NCI-H1436 (cell line): ENCODE measurements at places on chromosomes 12 and 14.

GRCh38 chr14:104206281-104206904, 68.0 kb downstream of the KIF26A start:
- DNase-seq, result no peak

DNA sequence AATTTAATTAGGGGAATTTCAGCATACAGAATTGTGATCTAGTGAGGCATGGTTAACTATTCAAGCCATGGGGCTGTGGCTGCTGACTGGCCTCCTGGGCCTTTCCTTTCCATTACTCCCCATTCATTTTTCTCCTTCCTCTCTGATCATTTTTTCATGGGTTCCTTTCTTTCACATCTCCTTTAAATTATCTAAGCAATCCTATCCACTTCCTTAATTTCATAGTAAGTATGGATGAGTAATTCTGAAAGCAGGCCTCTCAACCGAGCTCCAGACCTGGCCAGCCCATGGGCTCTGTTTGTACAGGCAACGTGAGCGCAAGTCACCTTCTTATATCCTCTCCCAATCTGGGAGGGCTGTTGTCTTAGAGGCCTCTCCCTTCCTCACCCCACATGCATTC, 13.4 kb downstream of the CKAP4 start:
- no peak for DNase-seq

DNA sequence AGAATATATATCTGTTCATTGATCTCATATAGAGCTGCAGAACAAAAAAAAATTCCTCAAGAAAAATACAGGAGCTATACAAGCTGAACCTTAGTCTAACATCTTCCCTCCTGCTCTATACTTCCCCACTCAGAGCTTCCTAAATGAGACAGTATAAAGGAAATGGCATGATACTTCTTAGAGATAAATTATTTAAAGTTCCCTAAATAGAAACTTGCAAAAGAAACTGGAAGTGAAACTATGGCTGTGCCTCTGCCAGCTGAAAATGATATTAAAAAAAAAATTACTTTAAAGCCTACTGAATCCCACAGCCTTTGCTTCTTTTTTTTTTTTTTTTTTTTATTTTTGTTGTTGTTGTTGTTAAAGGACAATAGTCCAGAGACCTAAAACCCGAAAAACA, 11.6 kb upstream of the NEK9 start:
- no peak for DNase-seq

DNA sequence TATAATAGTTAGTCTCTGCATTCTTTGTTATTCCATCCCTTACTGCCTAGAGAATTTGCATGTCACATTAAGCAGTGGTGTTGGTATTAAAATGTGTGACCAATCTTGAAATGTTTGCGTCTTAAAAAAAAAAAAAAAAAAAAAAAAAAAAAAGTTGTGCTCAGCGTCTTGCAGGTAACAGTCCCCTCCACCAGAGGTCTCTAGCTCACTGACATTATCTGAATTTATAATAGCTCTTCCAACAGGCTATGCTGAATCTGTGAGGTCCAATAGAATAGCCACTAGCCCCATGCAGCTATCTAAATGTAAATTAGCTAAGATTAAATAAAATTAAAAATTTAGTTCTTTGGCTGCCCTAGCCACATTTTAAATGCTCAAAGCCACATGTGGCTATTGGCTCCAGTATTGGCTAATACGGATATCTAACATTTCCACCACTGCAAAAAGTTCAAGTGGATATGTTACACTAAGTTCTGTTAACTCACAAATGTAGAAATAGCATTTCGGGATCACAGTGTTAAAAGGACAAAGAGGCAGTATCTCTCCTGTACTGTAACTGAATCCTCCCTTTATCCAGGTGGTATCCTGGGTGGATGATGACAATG, 28.7 kb downstream of the NKX2-8 start:
- DNase-seq, result peak; percentile 65

DNA sequence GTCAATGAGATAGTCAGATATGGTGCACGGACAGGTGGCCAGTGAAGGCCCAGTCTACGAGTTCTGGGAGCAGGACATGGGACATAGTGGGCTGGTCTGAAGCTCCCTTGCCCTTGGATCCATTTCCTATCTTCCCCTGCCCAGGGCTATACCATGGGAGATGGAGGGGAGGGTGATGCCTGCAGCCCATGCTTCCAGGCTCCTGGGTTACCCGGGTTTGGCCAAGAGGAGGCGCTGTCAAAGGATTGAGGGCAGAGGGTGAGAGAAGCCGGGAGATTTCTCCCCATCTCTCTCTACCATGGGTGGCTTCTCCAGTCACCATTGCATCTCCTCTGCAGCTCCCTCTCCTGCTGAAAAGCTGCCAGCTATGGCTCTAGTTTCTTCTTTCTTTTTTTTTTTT, 52.8 kb upstream of the LHX5 start:
- no peak for DNase-seq

- DNase-seq, result no peak
These were observed 2.3 kb downstream of the CCND2 start for GRCh38 chr12:4275870-4276301.

DNA sequence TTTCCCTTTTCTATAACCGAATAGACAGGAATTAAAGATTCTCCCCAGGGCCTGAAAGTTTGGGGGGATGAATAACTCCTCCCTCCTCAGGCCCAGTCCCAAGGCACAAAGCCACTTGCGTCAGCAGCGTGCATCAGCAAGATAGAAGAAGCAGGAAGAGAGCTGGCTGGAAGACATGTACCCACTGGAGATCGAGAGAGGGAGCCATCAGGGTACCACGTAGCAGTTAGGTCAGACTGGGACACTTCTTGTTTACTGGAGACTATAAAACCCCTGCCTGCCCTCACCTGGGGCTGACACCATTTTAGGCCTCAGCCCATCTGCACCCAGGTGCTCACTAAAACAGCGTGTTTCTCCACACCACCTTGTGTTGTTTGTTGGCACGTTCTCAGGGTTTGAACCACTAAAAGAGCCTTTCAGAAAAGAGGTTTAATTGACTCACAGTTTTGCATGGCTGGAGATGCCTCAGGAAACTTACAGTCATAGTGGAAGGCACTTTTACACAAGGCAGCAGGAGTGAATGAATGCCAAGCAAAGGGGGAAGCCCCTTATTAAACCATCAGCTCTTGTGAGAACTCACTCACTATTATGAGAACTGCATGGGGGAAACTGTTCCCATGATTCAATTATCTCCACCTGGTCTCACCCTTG, 93.2 kb downstream of the TMTC3 start:
- DNase-seq, result no peak

GRCh38 chr14:70358631-70359030, 852 bp downstream of the COX16 start:
- no peak for DNase-seq

- no peak for DNase-seq
These were observed 12.8 kb downstream of the CFAP73 start for GRCh38 chr12:113162102-113163029.

DNA sequence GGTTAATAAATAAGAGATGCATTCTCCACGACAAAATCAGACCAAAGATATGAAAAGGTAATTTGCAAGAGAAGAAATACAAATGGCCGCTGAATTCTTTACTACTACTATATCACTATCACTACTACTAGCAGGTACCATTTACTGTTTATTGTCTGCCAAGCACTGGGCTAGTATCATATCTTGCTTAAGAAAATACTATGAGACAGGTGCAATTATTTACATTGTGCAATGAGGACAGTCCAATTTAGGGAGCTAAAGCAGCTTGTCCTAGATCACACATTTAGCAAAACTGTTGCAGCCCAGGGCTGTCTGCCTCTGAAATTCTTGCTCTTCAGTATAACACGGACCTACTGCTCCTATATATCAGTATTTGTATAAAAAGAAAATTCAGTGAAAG, 52.8 kb downstream of the CRADD start:
- DNase-seq, result no peak

GRCh38 chr12:105113094-105113493, 5.6 kb downstream of the WASHC4 start:
- no peak for DNase-seq

GRCh38 chr12:132807295-132808092, 21.2 kb downstream of the GOLGA3 start:
- no peak for DNase-seq

DNA sequence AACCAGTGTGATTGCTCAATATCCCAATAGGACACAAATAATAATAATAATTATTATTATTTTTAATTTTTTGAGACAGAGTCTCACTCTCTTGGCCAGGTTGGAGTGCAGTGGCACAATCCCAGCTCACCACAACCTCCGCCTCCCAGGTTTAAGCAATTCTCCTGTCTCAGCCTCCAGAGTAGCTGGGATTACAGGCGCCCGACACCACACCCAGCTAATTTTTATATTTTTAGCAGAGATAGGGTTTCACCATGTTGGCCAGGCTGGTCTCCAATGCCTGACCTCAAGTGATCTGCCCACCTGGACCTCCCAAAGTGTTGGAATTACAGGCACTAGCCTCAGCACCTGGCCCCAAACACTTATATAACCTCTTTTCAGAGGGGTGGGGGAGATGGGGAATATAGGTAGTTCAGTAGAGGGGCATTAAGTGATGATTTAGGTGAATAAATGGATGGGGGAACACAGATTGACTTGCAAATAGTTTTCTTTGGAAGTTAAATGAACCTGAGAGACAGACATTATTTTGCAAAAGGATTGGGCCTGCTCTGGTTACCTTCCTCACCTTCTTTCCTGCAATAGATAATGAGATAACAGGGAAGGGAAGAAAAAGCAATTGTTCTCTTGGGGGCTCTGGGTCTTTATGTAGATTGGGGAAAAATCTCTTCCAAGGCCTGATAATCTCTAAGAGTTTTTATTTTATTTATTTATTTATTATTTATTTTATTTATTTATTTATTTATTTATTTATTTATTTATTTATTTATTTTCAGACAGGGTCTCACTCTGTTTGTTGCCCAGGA, 57.7 kb downstream of the RESF1 start:
- no peak for DNase-seq

DNA sequence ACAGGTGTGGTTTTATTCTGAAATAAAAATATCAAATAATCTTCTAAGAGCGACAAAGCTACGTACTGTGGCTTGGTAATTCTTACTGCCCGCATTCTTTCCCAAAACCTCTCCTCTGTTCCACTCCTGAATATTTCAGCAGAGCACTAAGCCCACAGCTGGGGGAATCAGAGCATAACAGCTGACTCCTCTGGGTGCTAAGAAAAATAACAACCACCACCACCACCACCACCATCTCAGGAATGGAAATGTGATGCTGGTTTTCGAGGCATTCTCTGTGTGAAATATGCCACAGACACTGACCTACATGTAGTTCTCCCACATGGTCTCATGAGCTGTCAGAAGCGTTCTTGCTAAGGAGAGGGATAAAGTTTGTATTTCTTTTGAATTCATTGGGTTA, 183.7 kb downstream of the BMP4 start:
- no peak for DNase-seq

DNA sequence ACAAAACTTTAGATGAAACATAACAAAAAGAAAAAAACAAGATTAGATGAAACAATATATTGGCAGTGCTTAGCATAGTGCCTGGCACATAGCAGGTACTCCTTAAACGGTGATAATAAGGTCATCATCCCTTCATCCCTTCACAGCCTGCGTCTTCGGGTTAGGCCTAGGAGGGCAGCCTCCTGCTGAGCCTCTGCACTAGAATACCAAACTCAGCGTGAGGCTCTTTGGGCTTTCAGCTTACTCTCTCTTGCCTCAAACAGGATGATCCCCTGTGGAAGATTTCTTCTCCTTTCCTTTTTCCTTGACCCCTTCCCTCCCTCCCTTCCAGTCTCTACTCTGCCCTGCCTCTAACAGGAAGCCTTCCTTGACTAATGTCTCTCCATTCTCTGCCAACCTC, 14.4 kb upstream of the FIGNL2 start:
- DNase-seq, result no peak

DNA sequence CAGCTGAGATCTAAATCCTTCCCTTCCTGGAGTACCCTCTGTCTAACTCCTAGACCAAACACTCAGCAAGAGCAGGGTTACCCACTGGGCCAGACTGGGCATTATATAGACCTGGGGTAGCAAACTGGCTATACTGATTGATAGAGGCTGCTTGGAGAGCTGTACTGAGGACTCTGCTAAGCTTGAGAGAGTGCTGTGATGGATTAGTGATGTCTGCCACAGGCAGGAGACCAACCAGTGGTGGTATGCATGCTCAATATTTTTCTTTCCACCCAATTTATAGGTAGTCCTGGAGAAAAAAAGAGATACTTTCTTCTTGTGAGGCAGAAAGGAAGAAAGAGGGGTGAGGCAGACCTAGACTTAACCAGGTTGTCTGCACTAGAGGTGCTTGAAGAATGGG, 33.3 kb downstream of the DTX1 start:
- no peak for DNase-seq

DNA sequence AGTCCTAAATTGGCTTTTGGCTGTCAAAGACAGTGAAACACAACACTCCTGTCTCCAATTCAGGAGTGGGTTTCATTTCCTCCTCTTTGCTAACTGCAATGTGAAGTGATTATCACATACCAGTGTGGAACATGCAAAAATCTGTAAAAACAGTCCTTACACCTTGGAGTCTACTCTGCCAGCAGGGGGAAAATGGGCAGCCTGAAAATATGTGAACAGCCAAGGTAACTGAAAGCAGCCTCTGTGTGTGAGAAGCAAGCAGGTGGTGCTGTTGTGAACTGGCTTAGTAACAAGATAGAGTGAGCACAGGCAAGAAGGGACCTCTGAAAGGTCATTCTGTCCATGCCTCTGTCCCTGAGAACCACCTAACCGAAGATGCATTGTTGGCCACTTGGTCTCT, 6.0 kb downstream of the PRMT8 start:
- no peak for DNase-seq

DNA sequence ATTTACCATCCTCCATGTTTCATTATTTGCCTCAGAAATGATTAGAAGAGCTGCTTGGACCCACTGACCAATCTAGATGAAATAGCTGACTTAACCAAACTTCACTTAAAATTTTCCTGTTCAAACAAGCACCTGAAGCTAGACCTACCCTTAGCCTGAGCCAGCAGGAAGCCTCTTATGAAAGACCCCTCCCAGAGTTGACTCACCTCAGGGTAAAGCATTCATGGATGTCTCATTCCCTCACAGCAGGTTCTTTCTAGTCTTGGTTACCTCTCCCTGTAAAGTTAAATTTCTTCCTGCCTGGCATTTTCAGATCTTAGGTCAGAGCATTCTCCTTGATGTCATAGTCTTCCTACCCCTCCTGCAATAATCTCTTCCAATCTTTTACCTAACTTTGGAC, 1209.8 kb downstream of the FLRT2 start:
- DNase-seq, result no peak

DNA sequence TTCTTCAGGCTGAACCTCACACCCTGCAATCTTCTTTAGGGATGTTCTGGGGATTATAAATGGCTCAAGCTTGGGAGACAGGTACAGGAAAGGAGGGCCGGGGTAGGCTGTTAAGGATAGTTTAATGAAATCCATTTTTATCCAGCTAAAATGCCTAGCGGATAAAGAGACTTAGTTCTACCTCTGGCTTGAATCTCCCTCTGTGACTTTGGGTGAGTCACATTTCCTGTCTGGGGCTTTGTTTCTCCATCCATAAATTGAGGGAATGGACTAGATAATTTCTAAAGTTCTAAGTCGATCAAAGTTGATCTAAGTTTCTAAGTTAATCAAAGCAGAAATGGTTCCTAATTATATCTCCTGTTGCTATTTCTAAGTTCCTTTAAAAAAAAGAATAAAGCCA, 319.6 kb upstream of the E2F7 start:
- DNase-seq, result no peak
